ENCODE measurements at places on chromosomes 3 and 15.

- no peak for DNase-seq
These were observed 12.2 kb downstream of the ZDHHC3 start for GRCh38 chr3:44963571-44964325.

DNA sequence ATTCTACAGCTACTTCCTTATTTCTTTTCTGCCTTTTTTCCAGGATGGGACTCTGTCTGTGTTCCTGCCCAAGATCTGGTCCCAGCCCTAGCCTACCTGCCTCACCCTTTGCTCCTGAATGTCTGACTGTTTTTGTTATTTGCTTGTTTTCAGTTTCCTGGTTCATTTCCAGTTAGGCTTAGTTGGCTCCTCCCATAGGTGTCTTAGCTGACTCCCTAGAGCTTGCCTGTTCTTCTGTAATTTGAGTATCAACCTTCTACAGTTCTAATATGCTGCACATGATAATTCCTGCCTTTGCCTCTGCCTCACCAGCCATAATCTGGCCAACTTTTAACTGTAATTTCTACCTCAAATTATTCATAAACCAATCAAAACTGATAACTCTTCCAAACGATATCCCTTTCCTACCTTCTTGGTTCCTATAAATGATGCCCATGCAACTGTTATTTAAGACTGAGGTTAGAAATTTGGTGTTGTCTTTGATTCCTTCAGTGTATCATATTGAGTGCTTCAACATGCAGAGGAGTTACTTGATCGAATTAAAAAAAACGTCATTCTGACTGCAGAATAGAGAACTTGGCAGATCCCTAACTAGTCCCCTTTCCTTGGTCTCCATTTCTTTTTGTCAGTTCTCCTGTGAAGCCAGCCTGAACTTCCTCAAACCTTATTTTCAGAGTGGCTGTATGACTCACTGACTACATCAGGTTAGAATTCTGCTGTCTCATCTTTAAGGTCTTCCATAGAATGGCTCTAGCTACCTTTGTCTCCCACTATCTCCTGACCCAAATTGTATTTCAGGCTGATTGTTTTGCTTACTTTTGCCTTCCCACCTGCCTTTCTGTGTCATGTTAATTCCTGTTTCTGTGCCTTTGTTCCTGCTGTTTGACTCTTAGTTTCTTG lies 8.4 kb downstream of the GOLM2 start:
- DNase-seq, result no peak

- DNase-seq, result no peak
These were observed 11.1 kb downstream of the ZBTB11 start for GRCh38 chr3:101665851-101666250.

DNA sequence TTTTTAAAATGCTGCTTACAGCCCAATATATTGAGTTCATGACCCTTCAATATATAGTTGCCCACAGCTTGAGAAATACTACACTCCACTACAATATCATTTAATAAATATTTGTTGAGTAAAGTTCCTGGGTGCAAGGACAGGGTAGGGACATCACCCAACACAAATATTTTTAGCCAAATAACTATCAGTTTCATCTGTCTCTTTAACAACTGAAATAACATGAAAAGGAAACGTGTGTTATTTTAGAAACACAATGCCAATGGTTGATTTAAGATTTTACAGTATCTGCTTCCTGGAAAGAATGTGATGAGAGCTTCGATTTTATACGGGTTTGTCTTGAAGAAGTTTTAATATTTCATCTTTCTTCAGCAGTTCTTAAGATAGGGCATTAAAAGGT lies 67.7 kb upstream of the CDV3 start:
- DNase-seq, result no peak

DNA sequence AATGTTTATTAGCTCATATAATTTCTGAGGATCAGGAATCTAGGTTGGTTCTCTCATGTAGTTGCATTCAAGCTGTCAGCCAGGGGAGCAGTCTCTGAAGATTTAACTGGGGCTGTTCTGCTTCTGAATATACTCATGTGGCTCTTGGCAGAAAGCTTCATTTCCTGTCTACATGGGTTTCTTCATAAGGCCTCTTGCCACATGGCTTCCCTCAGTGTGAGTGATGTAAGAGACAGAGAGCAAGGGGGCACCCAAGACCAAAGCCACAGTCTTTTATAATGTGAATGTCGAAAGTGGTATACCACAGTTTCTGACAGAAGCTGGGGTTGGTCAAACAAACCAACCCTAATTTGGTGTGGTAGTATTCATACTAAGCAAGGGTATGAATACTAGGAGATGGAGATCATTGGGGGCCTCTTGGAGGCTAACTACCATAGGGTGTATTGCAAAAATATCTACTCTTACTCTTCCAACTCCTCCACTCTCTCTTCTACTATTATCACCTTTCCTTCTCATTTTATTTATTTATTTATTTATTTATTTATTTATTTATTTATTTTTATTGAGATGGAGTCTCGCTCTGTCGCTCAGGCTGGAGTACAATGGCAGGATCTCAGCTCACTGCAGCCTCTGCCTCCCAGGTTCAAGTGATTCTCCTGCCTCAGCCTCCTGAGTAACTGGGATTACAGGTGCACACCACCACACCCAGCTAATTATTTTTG lies 123.8 kb downstream of the B3GALNT1 start:
- DNase-seq, result no peak

DNA sequence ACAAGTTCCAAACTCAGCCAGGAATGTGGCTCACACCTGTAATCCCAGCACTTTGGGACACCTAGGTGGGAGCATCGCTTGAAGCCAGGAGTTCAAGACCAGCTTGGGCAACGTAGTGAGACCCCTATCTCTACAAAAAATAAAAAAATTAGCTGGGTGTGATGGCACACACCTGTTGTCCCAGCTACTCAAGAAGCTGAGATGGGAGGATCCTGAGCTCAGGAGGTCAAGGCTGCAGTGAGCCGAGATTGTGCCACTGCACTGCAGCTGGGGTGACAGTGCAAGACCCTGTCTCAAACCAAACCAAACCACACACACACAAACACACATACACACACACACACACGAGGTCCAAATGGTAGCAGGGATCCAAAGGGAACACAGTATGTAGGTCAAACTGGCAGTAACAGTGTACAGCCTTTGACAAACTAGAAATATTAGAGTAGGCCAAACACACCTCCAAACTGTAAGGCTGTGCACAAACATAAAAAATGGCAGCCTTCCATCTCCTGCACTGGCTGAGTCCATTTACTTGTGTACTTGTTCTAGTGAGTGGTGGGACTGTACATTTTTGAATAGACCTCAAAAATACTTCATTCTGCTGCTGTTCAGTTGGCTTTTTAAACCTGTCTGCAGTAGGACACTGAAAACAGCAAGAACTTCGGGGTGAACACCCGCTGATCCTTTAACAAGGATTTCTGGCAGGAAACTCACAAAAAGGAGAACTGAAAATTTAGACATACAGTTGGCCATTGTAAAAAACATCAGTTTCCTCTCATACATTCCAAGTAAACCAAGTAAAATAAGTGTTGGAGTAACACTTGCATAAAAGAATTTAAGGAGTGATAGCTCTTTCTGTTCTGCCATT lies 33.6 kb downstream of the INTS14 start:
- no peak for DNase-seq

DNA sequence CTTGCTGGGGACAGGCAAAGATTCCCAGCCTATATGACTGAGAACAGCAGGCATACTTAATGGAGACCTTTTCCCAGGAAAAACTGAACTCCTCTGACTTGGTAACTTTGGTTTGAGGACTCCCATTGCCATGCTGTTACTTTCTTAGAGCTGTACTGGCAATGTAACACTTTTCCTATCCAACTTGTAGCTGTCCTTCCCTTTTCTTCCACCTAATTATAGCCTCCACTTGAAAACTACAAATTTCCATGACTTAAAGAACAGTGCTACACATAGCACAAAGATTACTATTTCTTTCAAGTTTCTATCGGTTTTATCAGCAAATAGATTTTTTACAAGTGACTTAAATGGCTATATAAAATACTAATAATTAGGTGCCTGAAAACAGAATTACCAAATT lies 116.9 kb downstream of the GSK3B start:
- no peak for DNase-seq

DNA sequence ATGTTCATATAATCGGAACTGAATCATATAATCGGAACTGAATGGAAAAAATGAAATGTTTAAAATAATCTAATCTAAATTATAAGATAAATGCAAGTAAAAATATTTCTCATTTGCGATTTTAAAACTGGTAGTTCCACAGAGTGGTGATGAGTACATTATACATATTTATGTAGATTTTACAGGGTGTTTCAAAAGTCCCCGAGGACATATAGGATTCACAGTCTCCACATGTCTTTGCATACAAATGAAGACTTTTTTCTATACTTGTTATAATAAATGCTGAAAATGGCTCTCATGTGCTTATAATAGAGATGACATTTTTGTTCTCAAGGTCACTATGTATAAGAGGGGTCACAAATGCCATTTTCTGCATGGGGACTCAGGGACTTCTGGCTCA lies 139.5 kb downstream of the PEX5L start:
- no peak for DNase-seq

DNA sequence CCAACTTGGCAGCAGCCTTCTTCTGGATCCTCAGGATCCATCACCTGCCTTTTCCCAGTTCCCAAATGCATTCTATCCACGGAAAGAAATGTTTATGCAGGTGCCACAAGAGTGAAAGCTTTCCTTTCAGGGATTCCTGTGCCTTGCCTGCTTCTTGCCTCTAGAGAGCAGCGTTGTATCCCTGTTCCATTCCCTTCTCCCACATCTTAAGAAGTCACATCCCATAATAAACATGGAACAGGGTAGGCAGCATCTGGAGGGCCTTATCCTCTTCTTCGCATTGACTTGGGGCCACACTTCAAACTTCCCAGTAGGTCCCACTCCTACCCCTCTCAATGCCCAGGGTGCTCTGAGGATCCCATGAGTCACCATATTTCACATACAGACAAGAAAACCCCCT lies 72.7 kb upstream of the DCLK3 start:
- DNase-seq, result no peak

GRCh38 chr3:50268703-50269451 lies at the start of gene SEMA3B:
Gene SEMA3B (plus strand): TSS chr3:50269147. CDS start chr3:50269241, 94 bp downstream.
- DNase-seq, result no peak

- no peak for DNase-seq
These were observed 417.0 kb upstream of the CNTN6 start for GRCh38 chr3:675846-676245.

DNA sequence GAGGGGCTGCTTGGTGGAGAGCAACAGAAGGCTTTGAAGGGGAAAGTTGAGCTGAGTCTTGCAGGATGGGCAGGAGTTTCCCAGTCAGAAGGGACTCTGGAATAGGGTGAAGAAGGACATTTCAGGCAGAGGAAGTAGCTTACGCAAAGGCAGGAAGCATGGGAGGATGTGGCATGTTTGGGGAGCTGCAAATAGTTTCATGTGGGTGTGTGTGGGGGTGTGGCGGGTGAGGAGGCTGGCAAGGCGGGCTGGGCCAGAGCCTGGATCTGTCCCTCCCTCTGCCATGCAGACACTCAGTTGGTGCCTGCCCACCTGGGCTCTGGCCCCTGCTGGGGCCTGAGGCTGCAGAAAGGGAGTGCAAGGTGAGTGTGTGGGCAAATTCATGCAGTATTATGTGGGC lies 10.4 kb downstream of the TEX264 start:
- DNase-seq, result no peak

DNA sequence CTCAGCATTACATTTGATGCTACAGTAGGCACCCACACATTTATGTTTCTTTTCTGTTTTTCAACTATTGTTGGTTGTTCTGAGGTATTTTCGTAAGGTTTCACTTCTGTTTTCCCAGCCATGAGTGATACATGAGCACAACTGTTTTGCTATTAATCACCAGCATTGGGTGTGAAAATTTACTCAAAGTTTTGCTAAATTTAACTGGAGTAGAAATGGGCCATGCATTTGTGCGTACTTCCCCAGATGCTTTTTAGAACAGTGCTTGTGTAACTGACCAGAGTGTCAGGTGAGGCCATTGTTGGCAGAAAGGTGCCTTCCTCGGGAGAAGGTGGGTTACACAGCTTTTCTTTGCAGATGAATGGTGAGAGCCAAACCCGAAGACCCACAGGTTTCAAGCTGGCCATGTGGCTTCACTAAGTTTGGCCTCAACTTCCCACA lies 70.4 kb downstream of the ST6GAL1 start:
- DNase-seq, result no peak

DNA sequence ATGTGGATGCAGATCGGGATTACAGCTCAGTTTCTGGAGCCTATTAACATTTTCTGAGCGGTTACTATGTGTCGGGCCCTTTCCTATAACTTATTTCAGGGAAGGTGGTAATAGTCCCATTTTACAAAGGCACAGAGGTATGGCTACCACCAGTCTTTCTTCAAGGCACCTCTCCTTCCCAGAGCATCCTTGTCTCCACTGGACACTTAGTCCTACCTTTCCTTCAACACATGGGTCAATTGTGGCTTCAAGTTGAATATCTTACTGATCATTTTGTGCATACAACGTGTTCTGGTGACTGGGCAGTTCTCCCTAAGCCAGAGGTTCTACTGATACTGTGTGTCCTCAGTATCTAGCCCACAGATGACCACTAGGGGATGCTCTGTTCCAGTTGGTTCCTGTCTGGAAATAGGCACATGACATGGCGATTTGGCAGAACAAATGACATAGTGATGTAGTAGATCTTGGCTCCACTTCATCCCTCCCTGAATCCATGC lies 60.7 kb upstream of the CMTM8 start:
- peak; percentile 19 for DNase-seq

- DNase-seq, result no peak
These were observed 64.4 kb upstream of the ACAN start for GRCh38 chr15:88738796-88739195.

DNA sequence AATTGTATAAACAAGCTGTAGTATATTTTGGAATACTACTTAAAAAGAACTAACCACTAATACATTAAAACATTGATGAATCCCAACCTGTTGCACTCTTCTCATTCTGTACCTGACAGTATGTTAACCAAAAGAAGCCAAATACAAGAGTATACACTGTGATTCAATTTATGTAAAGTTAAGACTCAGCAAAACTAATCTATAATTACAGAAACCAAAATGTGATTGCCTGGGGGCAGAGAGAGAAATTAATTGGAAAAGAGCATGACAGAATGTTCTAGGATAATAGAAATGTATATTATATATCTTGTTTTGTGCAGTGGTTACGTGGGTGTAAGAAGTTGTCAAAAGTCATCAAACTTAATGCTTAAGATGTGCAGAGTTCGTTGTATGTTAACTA lies 31.1 kb downstream of the PIK3CA start:
- no peak for DNase-seq

DNA sequence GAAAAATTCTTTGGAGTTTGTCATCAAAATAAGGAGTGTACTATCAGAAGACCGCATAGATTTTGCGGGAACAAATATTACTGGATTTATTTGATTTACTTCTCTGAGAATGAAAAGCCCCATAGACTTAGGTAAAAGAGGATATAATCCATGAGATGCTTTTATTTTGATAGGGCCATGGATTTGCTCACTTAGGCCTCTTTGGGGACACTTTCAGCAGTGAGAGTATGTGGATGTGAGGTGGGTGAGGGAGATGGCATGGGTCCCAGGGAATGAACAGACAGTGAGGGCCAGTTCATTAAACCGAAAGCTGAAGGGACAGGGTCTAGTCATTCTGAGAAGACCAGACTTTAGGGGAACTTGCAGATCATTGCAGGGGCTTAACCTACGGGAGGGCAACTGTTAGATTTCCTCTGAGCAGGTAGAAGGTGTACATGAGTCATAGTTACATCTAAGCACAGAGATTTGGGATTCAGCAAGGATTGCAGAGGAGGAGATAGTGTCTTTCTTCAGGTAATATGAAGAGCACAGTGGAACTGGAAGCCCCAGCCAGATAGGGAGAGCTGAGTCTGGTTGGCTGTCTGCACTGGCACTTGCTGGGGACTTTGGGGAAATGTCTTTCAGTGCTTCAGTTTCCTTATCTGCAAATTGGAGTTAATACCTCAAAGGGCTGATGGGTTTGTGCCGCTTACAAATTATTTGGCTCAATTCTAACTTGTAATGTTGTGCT lies 30.8 kb downstream of the SH3GL3 start:
- no peak for DNase-seq

- DNase-seq, result no peak
These were observed 46.6 kb downstream of the ANP32A start for GRCh38 chr15:68774120-68774519.
